Stimulated activated CD4-positive, alpha-beta T cell treated with anti-CD3 and anti-CD28 coated beads, Interleukin-1b, Interleukin-23, amount 100 ng/mL, for 48 hours (primary cell): ENCODE measurements at places on chromosomes 3 and 15.

DNA sequence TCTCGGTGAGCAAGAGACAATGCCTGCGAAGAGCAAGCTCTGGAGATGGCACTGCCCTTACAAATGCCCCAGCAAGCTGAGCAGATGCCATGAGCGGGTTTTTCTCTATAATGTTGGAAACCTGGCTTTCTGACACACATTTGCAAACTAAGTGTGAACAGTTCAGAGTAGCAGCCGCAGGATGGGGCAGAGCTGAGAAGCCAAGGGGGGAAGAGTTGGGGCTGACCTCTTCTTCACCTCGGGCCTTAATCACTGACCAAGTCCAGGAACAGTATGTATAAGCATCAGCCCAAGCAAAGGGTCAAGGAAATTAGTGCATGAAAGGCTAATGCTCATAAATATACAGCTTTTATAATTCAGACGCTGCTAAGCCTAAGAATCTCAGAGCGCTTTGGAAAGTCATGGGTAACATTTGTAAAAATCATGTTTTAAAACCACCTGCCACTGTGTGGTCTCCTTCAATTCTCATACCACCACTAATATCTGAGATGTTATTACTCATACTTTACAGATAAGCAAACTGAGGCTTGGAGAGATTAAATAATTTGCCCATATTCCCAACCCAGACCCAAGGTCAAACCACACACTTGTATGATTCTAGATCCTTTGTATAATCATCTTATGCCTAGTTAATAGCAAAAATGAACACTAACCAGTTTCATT, 603.4 kb downstream of the FOXP1 start:
- DNase-seq, result no peak

DNA sequence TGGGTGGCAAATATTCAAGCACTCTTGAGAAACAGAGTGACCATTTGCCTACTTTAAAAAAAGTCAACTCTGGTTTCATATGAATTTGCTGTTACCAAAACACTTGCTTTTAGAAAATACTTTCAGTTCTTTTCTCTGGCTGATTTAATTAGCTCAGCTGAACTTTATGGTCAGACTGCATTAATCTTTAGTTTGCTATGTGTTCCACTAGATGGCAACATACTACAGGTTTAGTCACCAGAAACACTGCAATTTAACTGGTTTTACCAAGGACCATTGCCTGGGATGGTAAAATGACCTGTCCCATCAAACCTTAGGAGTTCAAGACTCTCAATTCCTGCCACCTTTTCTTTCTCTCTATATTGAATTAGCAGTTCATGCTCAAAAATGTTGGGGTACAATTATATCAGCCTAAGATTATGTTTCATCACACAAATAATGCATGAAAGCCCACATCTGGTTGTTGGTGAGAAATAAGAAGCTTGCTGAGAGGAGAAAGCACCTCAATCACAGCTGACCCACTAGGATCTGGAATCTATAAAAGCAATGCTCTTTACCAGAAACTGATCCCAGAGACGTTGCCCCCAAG, 14.2 kb downstream of the EIF4E3 start:
- no peak for DNase-seq

DNA sequence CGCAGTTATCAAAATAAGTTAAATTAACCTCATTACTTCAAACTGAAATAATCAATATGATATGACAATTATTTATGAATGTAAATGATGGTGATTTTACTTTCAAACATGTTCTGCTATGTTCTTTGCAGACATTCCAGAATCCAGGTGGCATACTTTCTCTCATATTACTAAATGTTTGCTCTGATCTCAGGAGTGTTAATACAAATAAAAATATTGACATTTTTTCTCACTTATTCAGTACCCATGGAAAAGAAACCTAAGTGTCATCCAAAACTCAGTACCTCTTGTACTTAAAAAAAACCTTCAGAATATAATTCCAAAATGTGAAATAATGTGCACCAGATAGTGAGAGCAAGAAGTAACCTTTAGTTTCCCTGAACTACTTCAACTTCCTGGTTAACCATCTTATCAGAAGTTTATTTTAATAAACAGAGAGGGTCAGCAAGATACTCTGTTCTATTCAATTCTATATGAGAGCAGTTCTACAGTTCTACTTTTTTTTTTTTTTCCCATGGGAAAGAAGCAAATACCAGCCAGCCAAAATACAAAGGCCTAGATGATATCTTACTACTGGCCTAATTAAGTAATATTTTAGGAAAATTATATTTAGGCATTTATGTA, 494.1 kb downstream of the MECOM start:
- DNase-seq, result no peak

GRCh38 chr15:71559616-71560015, 250.7 kb upstream of the NR2E3 start:
- no peak for DNase-seq

DNA sequence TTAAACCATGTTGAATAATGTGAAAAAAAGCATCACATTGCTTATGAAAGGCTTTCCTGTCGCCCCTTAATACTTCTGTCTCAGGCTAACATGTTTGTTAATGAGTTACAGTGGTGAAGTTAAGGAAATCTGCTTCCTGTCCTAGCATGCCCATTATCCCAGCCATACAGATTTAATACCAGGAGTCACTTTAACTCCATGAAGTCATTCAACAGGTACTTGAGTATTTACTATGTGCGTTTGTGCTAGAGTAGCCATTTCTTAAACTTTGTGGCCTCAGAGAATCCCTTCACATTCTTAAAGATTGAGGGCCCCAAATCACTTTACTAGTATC, 10.1 kb upstream of the SETD5 start:
- no peak for DNase-seq

DNA sequence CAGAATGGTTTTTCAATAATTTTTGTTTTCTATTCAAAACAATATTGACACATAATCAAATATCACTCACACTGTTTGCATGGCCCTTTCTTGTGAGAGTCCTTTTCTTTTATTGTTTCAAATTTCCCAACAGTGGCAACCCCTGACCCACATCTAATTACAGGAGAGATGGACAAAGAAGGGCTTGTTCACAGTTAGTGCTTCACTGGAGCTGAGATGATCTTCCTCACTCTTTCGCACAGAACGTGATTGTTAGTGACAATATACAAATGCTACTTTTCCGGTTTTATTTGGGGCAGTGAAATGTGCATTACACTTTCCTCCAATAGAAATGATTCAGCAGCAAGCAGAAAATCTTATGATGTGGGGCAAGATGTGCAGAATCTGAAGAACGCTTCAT, 38.6 kb upstream of the TTC14 start:
- no peak for DNase-seq

DNA sequence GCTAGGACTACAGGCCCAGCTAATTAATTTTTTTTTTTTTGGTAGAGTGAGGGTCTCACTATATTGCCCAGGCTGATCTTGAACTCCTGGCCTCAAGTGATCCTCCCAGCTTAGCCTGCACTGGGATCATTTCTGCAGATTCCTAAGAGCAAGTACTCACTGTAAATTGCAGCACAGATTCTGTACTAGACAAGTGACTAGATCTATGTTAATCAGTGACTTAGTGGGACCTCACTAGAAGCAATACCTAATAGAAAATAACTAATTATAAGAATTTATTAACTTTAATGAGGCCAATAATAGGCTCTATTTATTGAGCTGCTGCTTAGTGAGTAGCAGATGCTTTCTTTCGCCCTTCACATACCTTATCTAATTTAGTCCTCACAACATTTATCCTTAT, 10.6 kb upstream of the UTS2B start:
- no peak for DNase-seq

DNA sequence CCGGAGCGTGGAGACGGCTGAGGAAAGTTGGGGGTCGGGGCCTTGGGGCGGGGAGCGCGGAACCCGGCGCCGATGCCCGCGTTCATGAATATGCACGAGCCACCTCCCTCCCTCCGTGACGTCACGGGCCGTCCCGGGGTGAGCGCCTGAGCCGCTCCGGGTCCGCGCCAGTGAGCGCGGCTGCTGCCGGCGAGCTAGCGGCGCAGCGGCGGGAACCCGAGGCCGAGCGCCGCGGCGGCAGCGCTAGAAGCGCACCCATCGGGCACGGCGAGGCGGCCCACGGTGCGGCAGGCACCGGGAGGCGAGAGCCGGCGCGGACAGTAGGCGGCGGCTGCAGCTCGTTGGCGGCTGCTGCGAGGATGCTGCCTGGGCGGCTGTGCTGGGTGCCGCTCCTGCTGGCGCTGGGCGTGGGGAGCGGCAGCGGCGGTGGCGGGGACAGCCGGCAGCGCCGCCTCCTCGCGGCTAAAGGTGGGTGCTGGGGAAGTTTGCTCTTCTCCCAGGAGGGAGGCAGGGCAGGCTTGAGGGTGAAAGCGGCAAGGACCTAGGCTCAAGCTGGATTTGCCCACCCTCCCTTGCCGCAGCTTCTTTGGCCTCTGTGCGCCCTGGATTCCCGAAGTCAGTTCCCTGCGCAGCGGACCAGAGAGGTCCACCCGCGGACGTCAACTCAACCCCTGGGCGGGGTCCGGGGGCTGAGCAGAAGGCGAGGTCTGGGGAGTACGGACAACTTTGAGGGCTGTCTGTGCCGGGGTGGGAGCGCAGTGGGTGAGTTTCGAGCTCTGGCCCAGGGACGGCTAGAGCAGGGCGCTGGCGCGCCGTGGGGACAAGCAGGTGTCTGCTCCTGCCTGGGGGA, at the start of gene CLSTN2:
Gene CLSTN2 (plus strand): TSS at position 170 of the 850 bp plus-strand sequence.
- DNase-seq, result peak; percentile 26

DNA sequence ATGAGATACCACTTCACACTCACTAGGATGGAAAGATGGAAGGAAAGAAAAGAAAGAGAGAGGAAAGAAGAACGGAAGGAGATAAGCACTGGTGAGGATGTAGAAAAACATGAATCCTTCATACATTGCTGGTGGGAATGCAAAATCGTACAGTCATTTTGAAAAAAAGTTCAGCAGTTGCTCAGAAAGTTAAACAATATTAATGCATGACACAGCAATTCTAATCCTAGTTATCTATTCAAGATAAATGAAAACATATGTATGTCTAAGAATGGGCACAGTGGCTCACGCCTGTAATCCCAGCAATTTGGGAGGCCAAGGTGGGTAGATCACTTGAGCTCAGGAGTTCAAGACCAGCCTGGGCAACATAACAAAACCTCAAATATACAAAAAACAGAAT, 59.1 kb downstream of the SENP7 start:
- no peak for DNase-seq

DNA sequence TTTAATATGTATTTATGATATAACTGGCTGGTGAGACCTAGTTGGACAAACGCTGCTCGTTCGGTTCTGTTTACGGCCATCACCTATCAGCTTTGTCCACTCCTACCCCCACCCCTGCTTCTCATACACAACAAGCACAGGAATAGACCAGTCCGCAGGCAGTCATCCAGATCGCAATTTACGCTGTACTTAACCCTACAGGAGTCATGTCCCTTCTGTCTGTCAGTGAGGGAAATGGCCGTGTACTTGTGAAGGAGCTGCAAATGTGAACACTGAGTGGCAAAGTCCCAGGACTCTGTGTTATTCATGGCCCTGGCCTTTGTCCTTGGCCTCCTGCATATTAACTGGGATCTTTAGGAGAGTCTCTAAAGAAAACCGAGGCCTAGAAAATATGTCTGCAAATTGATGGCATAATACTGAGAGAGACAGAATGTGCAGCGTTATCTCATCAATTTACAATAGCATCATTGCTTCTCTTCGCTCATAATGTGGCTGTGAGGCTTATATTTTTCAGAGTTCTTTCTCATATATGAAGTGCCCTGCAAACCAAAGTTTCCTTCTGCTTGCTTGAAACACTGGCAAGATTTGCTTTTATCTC, 7.2 kb upstream of the ABHD10 start:
- DNase-seq, result no peak

DNA sequence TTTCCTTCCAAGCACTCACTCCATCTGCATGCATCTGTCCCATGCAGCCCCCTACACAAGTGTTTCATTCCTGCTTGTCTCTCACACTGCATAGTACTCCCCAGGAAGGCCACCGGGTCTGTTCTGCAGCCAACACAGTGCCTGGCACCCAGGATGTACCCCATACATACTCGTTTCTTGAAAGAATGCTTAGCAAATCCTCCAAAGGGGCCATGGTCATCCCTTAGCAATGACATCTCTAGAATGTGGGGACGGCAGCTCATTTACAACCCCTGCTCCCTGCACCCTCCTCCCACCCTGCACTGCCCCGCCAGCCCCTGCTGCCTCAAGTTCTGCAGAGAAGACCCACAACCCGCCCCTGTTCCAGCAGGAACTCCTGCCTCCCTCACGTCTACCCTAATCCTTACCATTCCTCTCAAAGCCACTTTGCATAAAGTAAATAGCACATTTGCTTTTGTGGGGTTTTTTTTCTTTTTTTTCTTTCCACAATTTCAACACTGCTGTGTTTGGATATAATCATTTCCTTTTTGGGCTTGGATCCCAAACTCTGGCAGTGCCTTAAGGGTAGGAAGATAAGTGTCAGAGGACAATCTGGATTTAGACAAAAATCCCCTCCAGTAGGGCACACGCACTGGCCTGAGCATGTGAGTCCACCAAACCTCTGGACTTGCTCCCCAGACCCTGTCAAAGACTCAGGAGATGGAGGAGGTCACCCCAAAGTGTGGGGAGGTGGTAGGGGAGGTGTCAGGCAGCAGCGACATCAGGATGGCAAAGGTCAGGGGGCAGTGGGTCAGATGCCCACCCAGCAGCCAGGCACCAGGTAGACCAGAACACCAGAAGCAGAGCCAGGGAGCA, 68.4 kb downstream of the MEGF11 start:
- DNase-seq, result no peak
